ENCODE measurements at places on chromosomes 5 and 9.
A peak's percentile ranks its signal among the peaks of the same experiment; 100 is the strongest.

GRCh38 chr5:18141222-18141621, 507.0 kb downstream of the TAF11L14 start:
- no peak for DNase-seq

GRCh38 chr5:100424017-100424416, 111.2 kb upstream of the FAM174A start:
- no peak for DNase-seq

- DNase-seq, result no peak
These were observed 160.7 kb downstream of the PDE4D start for GRCh38 chr5:59732806-59733205.

GRCh38 chr5:123512611-123513461, 859 bp downstream of the CSNK1G3 start:
- DNase-seq, result peak; percentile 15

DNA sequence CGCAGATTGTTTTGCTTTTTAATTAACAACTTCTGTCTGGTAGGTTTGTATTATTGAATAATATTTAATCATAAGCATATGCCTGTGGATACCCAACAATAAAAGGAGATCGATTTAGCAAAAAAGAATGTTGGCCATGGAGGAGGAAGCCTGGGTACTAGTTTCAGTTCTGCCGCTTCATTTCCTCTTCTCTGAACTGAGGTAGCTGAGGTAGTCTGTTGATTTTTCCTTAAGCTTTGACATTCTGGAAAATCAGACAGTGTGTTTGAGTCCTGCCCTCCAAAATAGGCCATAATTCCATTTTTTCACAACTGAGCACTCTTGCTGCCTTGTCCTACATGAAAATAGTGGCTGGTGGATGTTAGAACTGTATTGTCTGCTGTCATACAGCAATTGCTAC, 6.0 kb upstream of the GPR21 start:
- DNase-seq, result no peak

DNA sequence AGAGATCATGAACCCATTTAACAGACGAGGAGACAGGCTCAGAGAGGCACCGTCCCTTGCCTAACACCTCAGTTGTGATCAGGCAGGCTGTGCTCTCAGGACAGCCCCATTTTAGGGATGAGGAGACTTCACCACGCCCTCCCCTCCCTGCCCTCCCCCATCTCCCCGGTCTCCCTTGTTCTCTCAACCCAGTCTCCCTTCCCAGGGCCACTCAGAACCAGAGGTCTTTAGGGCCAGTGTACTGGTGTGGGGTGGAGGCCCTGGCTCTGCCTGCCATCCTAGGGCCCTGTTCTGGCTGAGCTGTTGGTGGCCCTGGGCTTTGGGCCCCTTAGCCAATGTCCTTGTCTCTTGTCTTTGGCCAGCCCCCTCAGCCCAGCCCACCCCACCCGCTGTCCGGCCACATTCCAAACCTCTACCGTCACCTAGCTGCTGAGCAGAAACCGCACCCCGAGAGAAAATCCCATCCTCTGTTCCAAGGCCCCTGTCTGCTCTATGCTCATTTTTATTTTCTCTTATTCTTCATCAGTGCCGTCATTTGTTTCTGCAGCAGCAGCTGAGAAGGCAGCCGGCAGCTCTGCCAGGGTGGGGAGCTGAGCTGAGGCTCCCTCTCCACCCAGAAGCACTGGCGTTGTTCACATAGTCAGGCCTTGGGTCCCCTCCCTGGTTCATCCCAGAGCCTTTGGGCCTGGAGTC, 33.9 kb downstream of the OLFML2A start:
- no peak for DNase-seq

- DNase-seq, result no peak
These were observed 1029.6 kb downstream of the CDH12 start for GRCh38 chr5:21823588-21823987.

DNA sequence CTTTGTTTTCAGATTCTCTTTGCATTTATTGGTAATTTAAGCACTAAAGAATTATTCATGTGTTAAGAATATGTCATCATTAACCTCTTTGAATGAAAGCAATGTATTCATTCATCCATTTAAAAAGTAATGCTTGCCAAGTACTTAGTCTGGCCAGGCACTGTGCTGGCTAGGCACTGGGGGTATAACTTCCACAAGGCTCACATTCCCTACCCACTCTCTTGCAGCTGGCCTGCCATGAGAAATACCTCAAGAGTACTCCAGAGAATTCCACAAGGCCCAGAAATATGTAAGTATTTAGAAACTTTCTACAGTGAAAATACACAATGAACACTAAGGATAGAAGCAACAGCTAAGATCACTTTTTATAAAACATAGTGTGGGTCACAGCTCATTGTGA, 25.4 kb downstream of the ZNF300 start:
- no peak for DNase-seq

- DNase-seq, result no peak
These were observed 180.5 kb downstream of the CNTLN start for GRCh38 chr9:17315341-17315740.

DNA sequence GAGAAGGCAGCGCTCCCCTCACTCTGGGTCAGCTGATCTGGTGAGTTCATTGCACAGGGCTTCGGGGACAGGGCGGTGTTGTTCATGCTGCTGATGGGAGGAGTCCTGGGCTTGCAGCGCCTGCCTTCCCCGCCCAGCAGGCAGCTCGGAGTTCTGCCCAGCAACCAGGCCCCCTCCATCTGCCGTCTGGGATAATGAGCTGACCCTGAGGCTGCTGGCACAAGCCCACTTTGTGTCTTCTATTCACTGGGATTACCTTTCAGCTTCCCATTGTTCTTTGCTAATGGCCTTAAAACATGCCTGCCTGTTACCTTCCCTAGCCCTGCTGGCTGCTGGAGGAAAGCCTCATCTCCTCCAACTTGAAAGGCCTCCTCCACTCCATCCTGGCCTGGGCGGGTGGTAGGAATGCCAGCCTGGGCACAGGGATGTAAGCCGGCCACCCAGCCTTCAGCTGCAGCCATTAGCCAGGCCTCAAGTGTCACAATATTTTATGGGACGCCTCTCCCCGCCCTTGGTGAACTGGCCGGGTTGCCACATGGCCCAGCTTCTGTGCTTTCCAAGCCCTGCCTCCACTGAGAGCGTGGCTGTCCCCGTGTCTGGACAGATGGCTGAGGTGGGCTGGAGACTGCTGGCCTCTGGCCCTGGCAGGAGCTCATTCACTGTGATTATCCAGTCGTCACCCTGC, 70.4 kb downstream of the GADD45G start:
- no peak for DNase-seq

DNA sequence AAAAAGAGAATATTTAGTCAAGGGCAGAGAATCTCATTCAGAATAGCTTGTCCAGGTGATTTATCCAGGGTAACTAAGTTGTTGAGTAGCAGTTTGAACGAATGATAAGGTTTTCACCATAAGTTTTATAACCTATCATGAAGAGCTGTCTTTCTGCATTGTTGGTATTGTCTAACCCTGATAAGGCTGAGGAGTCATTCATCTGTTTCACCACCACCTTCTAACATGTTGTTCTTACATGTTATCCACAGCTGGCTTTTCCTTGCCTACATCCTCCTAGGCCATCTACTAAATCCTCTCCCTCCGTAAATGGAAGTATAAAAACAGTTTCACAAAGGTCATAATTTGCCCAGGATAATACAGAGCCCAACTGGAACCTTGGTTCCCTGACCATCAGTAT, 24.1 kb downstream of the ZNF462 start:
- DNase-seq, result no peak

DNA sequence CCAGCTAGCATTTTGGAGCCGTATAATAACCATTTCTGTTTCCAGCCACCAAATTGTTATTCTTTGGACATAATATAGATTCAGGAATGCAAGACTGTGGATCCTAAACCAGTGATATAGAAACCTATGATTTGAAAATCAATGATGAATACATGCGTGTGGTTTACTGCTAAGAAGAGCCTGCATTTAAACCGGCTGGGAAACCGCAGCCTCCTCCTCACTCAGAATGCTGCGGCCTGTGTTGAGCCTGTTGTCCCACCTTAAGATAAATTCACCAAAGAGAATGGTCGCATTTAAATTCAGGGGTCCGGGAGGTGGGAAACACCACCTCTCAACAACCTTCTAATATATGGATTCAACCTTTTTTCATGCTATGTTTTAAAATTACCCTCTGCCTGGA, 148.0 kb downstream of the MEF2C start:
- no peak for DNase-seq

Data from stimulated activated CD4-positive, alpha-beta T cell treated with anti-CD3 and anti-CD28 coated beads, Interleukin-15, amount 100 ng/mL, for 48 hours (primary cell).